ENCODE measurements at places on chromosomes 7 and 10.

DNA sequence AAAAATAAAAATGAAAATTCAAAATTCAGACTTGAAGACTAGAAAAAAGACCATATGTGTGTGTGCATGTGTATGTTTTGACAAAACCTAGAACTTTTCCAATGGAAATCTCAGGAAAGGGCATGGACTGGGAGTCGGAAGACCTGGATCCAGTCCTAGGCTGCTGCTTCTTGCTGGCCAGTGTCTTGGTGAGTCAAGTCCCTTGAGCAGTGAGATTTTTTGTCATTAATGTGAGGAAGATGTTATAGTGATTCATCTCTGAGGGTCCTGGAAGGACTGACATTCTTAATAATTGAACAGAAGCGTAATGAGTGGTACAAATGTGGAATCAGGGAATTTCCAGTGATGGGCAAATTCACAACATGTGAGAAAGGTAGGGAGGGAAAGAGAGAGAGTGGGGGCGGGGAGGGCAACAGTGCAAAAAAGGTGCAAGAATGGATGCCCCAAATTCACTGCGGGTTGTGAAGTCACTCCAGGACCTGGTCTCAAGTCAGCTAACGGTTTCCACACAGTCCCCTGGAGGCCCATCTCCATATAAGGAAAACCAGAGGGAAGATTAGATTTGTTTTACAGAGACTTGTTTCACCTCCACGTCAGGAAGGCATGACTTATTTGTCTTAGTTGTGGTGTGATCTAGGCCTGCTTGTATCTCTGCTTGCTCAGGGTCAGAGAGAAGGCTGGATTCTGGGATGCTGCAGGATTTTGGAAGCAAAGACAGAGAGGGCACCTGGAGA, 201.7 kb downstream of the BUB3 start:
- no peak for DNase-seq

- no peak for DNase-seq
Observed at GRCh38 chr7:158284121-158284520, 303.5 kb downstream of the PTPRN2 start.

DNA sequence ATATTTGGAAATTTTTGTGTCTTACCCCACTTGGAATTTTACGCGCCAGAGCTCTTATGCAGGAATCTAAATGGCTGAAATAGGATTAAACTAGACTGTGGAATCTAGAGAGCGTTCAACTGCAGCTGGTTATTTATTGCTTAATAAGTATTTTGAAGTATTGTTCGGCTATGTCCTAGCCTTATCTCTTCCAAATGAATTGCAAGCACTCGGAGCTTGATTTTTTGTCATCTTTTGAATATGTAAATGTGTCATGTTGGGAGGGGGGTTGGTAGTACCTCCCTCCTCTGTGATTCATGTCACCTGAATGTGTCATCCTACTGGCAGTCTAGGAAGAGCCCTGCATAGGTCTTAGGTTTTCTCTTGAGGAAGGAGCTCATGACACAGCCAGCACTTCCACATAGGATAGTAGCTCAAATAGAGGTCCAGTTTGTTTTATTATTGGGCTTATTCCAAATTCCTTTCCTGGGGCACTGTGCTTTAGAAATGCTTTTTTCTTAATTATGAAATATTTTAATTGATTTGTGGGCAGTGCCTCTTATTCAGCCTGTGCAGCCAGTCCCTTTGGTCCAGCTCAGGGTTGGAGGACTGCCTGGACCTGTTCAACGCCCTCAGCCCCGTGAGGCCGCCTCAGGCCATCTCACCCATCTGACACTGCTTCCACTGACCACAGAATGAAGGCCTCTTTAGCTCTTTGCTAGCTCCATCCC, 22.5 kb upstream of the TRIL start:
- DNase-seq = peak; percentile 78

GRCh38 chr10:132329565-132330485, 2.2 kb upstream of the LRRC27 start:
- DNase-seq = no peak

GRCh38 chr7:115973406-115973805, 57.2 kb downstream of the TFEC start:
- DNase-seq = no peak

DNA sequence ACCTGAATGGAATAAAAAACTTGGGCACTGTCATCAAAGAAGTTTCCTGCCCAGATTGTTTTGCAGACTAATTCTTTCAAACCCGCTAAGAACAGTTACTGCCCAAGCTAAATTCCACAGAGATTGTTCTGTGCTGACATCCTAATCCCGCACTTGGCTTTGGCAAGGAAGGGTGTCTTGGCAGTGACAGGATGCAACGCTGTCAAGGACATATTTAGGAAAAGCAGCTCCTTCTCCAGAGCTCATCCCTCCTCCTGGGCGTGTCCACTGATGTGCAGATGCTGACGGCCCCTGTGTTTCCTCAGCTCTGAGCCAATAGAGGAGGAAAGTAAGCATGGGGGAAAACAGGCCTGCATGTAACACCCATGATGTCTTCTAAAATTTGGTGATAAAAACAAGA, 74.2 kb downstream of the EEPD1 start:
- DNase-seq = no peak

GRCh38 chr10:13104697-13105096, 4.7 kb downstream of the OPTN start:
- DNase-seq = no peak

DNA sequence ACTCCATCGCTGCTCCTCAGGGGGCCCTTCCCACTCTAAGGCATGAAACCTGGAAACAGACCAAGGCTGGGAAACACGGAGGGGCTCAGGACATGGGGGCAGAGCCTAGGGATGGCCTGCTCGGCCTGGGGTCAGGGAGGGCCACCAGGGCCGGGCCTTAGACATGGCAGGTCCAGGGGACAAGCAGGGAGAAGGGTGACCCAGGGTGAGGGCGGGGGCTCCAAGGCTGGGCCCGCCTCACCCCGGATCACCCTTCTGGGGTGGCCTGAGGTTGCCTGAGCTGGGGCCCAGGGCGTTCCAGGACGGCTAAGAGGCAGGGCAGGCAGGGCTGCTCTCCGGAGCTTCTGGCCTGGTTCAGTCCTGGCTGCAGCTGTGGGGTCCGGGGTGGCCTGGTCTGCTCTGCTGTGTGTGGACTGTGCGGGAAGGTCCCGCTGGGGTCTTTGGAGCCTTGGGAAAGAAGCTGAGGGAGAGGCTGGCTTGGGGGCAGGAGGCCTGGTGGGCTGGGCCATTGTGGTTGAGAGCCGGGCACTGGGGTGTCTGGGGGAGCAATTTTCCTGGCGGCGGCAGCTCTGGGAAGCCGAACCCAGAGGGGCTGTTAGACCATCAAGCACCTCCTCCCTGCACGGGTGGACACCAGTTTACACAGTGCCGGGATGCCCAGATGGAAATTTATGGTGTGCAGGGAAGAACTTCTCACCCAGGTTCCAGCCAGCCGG, 52.2 kb downstream of the UNCX start:
- no peak for DNase-seq

DNA sequence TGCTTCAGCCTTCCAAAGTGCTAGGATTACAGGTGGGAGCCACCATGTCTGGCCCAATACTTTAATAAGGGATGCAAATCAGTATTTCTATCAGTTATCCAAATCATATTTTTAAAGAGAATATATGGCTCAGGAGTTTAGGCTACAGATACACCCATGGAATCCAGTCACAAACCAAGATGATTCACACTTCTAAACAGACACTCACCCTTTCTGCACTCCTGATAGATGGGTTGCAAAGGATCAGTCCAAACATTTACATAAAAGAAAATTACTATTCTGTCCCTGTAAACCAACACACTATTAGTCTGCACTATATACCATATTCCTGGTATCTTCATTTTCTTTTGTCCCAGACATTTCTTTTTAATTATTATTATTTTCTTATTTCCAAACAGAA, 2.2 kb downstream of the MORN4 start:
- no peak for DNase-seq

GRCh38 chr10:778626-779330, 89.3 kb upstream of the DIP2C start:
- DNase-seq = peak; percentile 89

DNA sequence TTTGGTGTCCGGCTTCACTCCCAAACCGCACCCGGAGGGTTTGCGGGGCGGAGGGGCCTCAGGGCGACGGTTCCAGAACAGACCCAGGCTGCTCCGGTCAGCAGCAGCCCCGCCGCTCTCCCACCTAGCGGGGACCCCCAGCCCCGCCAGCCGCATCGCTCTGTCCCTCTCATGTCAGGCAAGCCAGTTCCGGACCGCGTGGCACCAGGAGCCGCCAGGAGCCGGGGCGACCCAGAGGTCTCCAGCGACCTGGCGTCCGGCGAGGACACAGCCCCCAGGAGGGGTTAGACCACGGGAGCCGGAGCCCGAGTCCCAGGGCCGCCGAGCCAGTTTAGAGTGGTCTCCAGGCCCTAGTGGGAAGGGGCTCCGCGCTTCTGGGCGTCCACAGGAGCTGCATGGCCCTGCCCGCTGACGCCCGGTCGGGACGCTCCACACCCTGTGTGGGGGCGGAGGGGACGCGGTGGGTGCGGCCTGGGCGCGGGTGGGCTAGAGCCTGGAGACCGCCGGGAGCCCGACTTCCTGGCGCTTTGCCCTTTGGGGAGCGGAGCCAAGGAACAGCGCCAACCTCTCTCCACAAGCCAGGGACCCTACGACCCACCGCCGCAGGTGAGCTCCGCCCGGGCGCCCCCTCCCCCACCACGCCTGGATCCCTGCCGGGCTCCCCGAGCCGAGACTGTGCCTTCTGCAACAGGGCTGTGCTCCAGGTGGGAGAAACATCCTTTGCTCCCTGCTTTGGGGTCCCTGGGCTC, 43.4 kb downstream of the ZNF117 start:
- DNase-seq = no peak

DNA sequence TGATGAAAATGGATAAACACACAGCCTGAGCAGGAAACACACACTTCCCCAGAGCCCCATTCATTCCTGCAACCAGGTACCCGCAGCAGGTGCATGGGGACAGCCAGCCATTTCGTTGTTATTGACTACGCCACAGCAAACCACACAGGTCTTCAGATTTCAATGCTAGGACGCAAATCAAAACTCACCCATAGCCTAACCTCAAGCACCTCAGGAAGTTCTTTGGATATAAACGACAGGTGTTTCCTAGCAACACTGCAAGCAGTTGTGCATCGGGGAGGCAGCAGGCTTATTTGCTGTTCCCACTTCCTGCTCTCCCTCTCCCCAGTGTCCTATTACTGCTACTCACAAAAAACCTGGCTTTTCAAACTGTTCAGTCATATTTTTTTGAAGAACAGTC, 176.5 kb upstream of the FRMD4A start:
- DNase-seq = no peak

GRCh38 chr10:132036153-132036886, 29.4 kb upstream of the JAKMIP3 start:
- no peak for DNase-seq

DNA sequence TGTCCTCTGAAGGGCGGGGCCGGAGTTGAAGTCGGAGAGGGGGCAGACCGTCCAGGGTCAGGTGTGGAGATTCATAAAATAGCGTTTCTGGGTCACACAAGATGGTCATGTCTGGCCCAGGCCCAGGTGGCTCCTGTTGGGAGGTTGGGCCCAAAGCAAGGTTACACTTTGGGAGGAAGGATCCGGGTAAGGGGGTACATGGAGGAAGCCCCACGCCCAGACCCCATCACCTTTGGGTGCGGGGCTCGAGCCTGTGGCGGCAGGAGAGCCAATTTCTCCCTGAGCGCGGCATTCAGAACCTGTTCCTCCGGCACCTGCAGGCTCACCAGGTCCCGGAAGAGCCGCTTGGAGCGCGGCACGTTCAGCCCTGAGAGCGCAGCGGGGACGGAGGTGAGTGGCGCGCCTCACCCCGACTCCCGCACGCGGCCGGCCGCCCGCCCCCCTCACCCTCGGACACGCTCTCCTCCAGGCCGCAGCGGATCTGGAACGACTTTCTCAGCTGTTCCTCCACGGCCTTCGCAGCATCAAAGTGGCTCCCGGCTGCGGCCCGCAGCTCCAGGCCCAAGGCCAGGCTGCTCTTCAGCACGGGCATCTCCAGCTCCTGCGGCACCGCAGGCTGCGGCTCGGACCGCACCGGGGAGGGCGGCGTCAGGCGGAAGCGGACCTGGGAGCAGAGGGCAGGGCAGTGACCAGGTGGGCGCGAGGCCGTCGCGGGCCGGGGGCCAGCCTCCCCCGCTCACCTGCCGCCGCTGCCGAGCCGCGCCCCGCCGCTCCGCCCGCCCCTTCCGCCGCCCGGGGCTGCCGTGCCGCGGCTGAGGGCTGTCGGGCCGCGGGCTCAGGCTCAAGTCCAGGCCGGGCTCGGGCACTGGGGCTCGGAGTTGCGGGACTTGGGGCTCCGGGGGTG, 644 bp downstream of the PPP1R35 start:
- DNase-seq = no peak

DNA sequence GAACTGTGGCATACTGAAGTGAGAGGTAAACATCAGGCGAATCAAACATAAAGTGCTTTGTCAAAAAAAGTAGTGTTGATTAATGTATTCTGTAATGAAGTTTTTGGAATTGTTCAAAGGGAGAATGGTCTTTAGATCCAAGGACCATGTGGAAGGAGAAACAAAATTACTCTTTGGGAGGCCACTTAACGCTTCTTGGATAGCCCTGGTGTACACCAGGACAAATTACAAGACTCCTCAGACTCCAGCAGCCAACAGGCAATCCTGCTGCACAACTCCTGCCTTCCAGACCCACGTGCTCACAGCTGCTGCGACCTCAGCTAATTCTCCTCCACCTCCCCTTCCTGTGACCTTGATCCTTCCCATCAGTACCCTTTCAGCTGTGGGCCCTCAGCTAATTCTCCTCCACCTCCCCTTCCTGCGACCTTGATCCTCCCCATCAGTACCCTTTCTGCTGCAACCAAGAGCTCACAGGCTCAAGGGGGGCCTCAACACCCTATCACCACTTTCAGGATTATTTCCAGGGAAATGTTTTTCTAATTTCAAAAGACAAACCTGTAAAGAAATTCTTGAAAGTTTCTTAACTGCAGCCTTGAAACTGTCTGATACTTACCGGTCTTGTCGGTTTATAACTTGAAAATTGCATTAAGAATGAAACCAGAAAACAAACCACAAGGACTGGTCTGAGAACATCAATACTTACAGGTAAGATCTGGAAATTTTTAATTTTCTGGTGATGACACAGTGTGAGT, 29.7 kb upstream of the DDC start:
- DNase-seq = no peak

- DNase-seq = no peak
Observed at GRCh38 chr10:72695496-72695895, 3.6 kb downstream of the MCU start.

DNA sequence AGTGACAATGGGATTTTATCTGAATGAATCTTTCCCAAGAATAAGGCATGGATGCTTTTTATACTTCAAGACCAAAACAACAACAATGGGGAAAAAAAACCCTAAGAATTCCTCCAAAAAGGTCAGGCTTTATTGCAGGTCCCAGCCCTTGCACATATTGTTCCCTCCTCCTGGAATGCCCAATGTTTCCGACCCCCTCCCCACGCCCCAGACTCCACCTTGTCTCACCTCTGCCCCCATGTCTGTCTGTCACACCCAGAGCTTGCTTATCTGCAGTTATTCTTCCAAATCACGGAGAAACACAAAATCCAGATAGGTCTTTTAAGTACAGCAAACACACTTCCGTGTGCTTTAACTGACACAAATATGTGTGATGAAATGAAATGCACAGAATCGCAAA, 43.5 kb downstream of the ELMO1 start:
- no peak for DNase-seq

- no peak for DNase-seq
Observed at GRCh38 chr10:44975431-44976331, 2.9 kb downstream of the DEPP1 start.

- DNase-seq = no peak
Observed at GRCh38 chr7:51452694-51453093, 136.1 kb upstream of the COBL start.

Measured in esophagus muscularis mucosa (tissue), 4 donors.